ENCODE measurements at places on chromosomes 1 and 21.

DNA sequence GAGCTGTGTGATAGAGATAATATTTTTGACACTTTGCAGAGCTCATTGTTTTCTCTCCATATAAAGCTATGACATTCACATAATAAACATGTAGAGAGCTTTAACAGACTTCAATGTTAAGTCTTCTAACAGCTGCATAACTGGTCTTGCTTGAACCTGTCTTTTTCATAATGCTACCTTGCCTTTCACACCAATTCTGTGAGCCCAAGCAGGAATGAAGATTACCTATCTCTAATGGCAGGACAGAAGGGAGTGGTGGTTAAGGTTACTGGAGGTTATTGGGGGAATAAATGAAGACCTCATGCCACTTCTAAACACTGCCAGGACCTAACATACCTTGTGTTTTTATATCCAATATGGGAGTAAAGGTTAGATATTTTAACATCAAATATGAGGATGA is 2.3 kb upstream of the CD55 start:
- no peak for DNase-seq

- no peak for DNase-seq
These were observed 72.5 kb upstream of the TNFSF18 start for GRCh38 chr1:173122958-173123852.

- DNase-seq = no peak
These were observed 7.0 kb downstream of the ERI3 start for GRCh38 chr1:44348061-44348485.

DNA sequence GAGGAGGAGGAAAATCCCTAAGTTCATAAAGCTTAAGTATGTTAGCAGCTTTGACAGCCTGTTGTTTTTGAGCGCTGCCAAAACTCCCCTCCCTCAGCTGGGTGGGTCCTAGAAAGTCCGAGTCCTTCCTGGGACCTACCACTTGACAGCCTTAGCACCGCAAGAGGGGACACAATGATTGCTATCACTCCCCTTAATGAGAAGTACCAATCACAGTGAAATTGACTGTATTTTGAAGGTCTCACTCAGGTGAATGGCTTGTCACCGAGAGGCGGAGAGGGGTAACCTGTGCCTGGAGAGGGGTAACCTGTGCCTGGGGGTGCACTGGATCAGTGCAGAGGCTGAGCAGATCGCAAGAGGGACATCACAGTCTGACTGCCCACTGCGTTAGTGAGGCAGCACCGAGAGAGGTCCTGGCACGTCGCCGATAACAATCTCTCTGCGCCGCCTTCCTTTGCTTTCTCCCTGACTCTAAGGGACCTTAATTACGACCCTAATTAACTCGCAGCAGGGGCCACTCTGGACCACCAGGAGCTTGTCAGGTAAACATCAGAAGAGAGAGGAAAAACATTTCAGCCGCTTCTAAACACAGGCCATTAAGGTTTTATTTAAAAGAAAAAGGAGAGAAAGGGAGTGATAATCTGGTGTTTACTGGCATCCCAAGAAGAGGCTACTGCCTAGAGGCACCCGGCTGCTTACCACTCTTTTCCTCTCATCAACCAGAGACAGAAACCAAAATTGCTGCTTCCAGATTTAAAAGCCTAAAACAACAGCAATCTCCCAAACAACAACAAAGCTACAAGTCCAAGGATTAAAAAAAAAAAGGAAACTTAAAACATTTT is 25.7 kb upstream of the KCNK1 start:
- no peak for DNase-seq

DNA sequence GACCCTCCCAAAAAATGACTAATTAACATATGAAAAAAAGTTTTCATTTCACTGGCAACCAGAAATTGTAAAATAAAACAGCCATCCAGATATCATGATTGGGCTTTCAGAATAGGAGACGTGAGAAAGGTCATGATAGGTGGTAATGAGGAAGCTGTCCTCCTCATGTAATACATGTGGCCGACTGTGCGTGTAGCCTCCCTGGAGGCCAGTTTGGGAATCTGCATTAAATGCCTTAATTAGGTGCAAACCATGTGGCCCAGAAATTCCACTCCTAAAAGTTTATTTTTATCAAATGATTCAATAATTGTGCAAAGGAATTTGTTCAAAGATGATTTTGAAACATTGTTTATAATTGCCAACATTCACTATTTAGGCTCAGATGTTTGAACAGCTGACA is 127.6 kb upstream of the C1orf105 start:
- DNase-seq = no peak

DNA sequence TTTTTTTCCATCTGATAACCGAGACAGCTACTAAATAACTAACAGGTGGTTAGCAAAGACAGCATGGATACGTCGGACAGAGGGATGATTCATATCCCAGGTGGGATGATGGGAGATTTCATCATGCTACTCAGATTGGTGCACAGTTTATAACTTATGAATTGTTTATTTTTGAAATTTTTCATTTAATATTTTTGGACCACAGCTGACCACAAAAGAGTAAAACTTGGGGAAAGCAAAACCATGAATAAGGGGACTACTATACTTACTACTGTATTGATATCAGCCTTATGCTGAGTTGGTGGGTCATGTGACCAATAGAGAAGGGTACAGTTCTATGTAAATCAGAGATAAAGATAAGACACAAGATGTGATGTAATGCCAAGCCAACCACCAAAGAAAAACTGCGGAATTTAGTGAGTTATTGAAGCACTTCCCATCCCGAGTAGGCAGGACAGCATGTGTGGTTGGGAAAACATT is 248.1 kb upstream of the C1orf105 start:
- no peak for DNase-seq

- DNase-seq = no peak
These were observed 100.0 kb upstream of the ADAR start for GRCh38 chr1:154707901-154708463.

DNA sequence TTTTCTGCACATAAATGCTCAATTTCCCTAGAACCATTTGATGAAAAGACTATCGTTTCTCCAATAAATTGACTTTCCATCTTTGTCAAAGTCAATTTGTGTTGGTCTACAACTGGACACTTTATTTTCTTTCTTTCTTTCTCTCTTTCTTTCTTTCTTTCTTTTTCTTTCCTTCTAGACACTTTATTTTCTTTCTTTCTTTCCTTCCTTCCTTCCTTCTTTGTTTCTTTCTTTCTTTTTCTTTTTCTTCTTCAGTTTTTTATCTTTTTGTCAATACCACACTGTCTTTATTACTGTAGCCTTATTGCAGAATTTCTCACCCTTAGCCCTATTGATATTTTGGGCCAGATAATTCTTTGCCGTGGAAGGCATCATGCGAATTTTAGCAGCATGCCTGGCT is 73.5 kb downstream of the FASLG start:
- no peak for DNase-seq

DNA sequence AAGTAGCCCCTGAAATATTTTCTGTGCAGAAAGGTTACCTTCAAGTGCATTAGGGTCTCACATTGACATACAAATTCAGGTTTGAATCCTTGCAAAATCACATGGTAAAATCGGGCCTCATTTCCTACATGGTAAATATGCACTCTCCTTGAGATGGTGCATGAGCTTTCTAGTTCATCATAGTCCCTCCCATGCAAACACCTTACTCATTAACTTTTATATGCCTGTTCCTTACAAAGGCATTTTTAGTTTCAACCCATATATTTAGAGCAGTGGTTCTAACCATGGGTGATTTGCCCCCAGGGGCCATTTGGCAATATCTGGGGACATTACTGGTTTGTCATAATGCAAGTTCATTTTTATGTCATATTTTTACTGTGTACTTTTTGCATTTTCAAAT is 37.2 kb downstream of the PBX1 start:
- DNase-seq = no peak

DNA sequence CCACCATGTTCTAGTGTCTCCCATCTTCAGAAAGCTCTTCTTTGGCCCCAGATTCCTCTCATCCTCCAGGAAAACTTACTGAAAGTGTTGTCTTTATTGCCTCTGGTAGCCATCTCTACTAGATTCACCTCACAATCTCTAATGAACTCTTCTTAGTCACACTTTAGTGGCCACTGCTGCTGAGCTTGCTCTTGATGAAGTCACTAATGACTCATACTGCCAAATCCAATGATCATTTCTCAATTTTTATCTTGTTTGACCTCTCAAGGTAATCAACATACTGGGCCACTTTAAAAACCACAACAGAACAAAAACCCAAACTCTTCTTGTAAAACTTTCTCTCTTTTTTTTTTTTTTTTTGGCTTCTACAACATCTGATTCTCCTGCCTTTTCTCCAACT is 196.4 kb downstream of the LHX8 start:
- no peak for DNase-seq

DNA sequence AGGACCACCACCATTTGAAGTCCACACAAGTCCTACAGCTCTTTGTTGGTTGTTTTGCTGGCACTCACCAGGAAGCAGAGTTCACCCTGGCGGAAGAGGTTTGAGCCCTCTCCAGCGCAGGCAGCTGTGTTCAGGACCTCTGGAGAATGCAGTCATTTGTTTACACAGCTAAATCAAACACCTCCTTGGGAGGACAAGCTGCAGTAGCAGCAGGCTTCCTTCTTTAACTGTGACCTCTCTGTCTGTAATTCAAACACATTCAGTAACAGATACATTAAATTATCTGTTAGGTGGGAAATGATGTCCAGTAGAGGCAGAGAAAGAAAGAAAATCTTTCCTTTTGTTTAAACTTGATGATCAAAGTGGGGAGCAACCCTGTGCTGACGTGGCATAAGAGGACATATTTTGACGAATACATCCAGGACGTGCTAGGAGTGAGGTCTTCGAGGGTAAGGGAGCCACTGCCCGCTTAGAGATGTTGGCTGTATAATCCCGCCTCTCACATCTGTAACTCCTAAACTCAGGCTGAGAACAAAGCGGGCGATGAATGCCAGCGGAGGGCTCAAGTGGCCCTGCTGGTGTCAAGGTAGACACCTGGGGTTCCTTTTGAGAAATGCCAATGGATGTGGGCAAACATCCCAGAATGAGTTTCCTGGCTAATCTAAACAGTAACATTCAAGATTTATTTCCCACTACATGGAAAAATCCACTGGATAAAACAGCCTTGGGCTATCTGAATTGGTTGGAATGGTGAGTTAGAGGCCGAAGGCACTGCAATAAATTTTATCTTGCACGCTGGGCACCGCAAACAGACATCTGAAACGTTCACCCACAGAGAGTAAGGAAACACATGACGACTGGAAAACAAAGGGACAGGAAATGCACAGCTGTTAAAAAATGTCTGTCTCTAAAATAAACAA is 51.7 kb downstream of the ABCA4 start:
- DNase-seq = no peak

- no peak for DNase-seq
These were observed 2.0 kb downstream of the RCSD1 start for GRCh38 chr1:167631936-167632614.

DNA sequence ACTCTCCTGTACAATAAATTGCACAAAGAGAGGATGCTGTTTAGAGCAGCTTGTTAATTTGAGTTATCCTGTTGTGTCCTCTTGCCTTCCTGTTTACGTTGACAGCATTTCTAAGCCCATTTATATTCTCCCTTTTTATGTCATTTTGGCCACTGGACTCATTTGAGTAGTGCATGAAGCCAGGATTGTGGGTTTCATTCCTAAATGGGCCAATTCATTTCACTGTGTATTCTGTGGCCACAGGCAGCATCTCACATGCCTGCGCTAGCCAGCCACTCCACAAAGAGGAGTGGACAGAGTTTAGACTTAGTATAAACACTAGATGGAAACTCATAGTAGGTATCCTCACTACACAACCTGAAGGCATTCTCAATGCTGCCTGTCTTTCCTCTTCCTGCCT is 73.4 kb downstream of the DTL start:
- no peak for DNase-seq

- DNase-seq = no peak
These were observed 86.2 kb upstream of the ZBTB18 start for GRCh38 chr1:243964915-243965314.

DNA sequence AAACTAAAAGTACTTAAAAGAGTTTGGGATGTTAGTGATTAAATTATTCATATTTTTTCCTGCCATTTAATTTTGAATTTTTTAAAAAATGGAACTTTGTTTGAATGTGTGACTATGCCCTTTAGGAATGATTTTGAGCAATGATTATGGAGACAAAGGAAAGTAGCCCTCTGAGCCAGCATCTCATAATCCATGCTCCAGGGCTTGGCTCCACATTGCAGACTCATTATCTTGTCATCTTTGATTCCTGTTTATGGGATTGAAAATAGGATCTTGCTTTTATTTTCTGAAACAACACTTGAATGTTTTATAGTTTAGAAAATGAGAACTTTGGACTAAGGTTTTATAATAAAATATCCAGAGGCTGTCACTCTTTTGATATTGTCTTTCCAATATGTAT is 14.5 kb downstream of the AXDND1 start:
- no peak for DNase-seq

- DNase-seq = no peak
These were observed 31.6 kb upstream of the UBE2U start for GRCh38 chr1:64171797-64172281.

DNA sequence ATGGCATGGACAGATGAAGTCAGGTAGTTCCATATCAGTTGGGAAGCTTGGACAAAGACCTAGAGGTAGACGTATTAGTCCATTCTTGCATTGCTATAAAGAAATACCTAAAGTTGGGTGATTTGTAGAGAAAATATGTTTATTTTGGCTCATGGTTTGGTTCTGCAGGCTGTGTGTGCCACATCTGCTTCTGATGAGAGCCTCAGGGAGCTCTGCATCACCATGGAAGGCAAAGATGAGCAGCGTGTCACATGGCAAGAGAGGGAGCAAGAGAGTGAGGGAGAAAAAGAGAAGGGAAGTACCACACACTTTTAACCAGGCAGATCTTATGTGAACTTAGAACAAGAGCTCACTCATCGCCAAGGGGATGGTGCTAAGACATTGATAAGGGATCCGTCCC is 9.0 kb downstream of the TSACC start:
- no peak for DNase-seq

DNA sequence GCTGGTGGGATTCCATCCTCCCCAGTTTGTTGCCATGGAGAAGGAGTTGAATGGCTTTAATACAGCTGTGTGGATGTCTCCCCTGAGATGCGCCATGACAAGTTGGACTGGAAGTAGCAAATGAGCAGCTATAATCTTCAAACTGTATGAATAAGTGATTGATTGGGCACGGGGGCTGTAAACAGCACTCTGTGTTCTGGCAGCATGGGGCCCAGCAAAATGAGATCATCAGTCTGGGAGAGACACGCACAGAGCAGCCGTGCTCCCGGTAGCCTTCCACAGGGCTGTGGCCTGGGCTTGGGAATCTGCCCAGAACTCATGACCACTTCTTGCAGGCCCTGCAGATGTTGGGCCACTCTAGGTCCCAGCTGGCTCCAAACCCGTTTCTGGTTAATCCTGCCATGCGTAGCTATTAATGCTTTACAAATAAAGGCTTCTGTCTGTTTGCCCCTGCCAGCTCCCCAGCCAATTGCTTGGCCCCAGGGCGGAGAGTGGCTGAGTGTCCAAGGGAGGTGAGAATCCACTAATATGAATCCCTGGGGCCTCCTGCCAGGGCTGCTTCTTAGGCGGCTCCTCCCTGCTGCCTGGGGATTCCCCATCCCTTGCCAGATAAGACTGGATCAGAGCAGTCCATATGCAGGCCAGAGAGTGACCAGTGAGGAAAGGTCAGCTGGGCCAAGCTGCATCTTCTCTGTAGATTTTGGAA is 642.9 kb downstream of the AJAP1 start:
- DNase-seq = no peak

All from activated T-cell treated with anti-CD3 and anti-CD28 coated beads for 24 hours (primary cell).